Pancreas (tissue), 10 donors: ENCODE measurements at places on chromosomes 1 and 21.

- DNase-seq = peak; percentile 43
These were observed 42.7 kb upstream of the SLC30A1 start for GRCh38 chr1:211621447-211622198.

- DNase-seq = no peak
These were observed 4.1 kb downstream of the SLX9 start for GRCh38 chr21:44943686-44944550.

GRCh38 chr1:161989108-161989507, 34.6 kb downstream of the OLFML2B start:
- DNase-seq = no peak

DNA sequence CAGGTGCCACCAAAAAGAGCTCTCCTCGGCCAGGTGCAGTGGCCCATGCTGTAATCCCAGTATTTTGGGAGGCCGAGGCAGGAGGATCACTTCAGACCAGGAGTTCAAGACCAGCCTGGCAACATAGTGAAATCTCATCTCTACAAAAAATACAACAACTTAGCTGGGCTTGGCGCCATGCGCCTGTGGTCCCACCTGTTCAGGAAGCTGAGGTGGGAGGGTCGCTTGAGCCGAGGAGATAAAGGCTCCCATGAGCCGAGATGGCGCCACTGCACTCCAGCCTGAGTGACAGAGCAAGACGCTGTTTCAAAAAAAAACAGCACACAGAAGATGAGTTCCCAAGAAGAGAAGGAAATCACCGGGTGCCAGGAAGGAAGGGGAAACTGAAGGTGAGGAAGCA, 67.0 kb downstream of the CHD5 start:
- DNase-seq = no peak

DNA sequence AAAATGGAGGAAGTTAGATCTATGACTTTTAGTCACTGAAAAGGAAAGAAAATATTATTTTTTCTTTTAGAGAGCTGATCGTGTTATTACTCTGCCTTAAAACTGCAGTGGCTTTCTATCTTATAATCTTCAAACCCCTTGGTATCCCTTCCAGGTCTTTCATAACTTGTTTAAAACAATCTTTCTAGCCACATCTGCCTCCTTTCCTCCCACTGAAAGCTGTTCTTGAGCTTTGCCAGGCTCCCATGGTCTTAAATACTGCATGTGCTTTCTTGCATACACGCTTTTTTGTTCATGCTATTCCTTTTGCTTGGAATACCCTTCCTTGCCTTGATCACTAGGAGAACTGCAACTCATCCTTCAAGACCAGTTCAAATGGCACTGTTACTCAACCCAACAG, 65.9 kb upstream of the GADD45A start:
- no peak for DNase-seq

GRCh38 chr1:58062635-58063034, 483.9 kb downstream of the OMA1 start:
- DNase-seq = no peak

GRCh38 chr1:77038000-77038399, 170.7 kb downstream of the ST6GALNAC5 start:
- DNase-seq = no peak

- DNase-seq = no peak
These were observed 468.8 kb downstream of the CAMTA1 start for GRCh38 chr1:7253988-7254587.

- DNase-seq = peak; percentile 34
These were observed 6.3 kb downstream of the CELF3 start for GRCh38 chr1:151710187-151710840.

- DNase-seq = no peak
These were observed 37.1 kb upstream of the SERPINC1 start for GRCh38 chr1:173954179-173954578.

DNA sequence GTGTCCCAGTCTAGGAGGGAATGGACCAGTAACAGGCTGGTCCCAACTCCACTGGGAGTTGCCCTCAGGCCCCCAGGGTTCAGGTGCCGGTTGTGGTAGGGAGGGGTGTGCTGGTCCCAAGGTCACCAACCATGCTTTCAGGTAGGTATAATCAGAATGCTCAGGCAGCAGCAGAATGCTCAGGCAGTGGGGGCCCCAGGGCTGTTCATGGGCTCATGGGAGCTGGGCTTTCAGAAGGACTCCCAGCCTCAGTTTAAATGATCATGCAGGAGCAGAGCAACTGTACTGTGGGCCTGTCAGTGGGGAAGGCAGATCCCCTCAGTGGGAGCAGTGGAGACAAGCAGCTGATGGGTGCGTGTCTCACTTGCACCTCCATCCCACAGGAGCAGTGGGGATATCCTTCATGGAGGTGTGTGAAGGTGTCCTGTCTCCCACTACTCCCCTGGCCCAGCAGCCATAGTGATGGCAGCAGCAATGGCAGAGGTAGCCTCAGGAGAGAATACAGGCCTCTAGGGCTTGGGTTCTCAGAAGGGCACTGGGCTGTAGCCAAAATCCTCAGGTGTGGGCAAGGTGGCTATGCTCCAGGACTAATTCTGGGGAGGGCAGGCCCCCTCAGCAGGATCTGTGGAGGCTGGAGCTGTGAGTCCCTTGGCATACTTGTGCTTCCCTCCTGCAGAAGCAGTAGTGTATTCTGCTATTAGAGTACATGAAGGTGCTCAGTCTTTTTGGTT, 917.3 kb upstream of the B3GALT2 start:
- no peak for DNase-seq

DNA sequence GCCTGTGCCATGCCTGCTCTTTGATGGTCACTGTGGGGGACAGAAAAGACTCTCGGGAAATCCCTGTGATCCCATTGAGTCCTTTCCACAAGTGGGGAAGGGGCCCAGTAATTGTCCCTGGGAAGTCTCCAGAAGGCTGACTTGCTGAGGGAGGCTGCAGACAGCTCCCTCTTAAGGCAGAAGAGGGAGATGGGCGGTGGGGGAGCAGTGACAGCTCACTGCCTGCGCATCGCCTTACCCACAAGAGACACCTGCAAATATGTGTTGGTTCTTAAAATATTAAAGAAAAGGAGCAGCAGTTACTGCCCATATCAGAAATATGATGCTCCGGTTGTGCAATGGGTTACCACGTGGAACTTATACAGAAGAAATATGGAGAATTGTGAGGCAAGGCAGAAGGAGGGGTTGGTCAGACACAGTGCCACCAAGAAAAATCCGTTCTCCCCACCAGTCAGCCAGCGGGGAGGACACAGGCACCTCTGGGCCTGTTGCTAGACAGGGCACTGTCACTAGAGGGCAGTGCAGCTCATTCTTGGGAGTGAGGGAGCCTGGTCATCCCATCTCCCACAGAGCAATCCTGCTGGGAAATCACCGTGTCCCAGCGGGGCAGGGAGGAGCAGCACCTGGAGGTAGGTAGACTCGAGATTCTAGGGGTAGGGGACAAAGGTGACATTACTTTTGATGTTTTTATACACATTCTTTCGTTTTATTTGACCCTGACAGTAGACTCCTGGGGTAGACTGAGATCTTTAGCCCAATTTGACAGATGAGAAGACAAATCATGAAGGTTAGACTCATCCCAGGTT, 6.9 kb upstream of the CAMK1G start:
- DNase-seq = peak; percentile 86

DNA sequence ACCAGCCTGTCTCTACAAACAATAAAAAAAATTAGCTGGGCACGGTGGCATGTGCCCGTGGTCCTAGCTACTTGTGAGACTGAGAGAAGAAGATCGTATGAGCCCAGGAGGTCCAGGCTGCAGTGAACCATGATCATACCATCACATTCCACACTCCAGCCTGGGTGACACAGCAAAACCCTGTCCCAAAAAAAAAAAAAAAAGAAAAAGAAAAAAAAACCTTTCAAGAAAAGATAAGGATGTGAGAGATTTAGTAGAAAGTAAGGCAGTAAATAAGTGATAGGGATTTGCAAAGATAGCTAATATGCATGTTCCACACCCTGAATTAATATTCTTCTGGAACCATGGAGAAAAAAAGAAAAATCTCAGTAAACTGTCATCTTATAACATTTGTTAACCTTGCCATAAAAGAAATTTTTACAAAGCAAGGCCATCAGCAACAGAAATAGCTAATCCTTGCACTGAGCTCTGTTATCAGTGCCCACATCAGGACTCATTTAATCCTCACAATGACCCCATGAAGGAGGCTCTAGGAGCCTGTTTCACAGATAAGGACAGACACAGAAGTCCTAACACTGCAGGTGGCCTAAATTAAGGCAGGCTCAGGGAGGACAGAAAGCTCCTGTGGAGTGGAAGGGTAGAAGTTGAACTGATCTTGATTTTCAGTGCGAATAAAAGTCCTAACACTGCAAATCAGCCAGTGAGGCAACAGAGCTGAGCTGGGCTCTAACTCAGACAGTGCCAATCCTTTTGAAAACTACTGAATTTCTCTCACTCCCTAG, 7.6 kb downstream of the GNB1 start:
- no peak for DNase-seq

DNA sequence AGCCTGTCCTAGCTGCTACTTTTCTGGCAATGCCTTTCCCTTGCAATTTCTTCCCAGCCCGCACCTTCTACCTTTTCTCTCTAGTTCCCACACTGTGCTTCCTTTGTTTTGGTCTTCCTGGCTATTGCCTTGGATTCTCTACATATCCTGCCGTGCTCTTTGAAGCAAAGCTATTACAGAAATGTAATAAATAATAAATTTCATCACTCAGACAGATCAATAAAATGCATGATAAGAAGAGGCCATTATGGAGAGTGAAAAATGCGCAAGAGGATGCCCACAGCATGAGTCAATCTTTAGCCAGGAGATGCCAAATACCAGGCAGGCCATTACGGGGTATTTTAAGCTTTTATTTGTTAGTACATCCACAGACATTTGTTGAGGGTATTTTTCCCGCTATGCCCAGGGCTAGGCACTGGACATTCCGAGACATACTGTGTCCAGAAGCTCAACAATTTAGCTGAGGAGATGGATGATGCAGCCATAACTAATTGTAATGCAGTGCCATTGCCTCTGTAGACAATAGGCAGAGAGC, 163.6 kb downstream of the ST6GALNAC3 start:
- DNase-seq = no peak

DNA sequence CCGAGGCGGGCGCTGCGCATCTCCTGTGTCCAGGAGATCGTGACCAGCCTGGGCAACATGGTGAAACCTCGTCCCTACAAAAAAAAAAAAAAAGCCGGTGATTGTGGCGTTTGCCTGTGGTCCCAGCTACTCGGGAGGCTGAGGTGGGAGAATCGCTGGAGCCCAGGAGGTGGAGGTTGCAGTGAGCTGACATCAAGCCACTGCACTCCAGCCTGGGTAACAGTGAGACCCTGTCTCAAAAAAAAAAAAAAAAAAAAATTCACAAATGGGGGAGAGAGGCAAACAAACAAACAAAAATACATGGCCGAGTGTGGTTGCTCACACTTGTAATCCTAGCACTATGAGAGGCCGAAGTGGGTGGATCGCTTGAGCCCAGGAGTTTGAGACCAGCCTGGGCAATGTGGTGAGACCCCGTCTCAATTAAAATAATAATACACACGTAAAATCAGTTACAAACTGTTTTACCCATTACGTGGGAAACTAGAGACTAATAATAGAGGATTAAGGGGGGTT, 758 bp downstream of the TATDN3 start:
- no peak for DNase-seq

- DNase-seq = no peak
These were observed 81.7 kb downstream of the PCBP3 start for GRCh38 chr21:45724994-45725843.

GRCh38 chr1:20578062-20578461, 10.8 kb upstream of the CDA start:
- no peak for DNase-seq

DNA sequence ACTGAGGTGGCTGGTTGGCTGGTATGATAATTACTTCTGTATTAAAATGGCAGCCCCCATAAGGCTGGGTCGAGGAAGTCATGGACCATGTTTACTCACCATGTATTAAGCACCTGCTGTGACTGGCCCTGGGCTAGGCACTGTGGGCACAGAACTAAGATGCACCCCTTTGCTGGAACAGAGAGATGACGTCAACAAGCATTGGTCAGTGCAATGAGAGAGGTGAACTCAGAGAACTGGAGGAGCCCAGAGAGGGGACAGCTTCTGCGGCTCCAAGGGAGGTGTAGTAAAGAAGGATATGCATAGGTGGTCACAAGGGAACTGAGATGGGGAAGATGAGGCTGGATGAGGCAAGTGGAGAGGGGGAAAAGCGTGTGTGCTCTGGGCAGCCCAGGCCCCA, 88.7 kb downstream of the KAZN start:
- DNase-seq = no peak
